ENCODE measurements at places on chromosomes 7 and 10. TPM values are rescaled to one million over a fixed set of nuclear protein-coding genes. Genes with fewer than 3 reads are reported as not detected.

Gene SMC3
- 32.5 TPM for total RNA-seq

Gene SYPL1
- 179 TPM for total RNA-seq

Gene CYP3A4
- not detected for total RNA-seq

Gene SPDYE6
- not detected for total RNA-seq

Gene TNPO3
- 92.5 TPM for total RNA-seq

Gene LBX1
- not detected for total RNA-seq

Gene PLPP4
- 0.34 TPM for total RNA-seq

Gene MMS19
- total RNA-seq = 50.1 TPM

Gene UBTD1
- 13.0 TPM for total RNA-seq

Gene C7orf57
- total RNA-seq = 0.21 TPM

Gene PNLIPRP2
- total RNA-seq = not detected

All from nasal cavity respiratory epithelium epithelial cell of viscerocranial mucosa (primary cell).